Ascending aorta (tissue), 2 donors: ENCODE measurements at places on chromosomes 1 and 21. TPM values are rescaled to one million over a fixed set of nuclear protein-coding genes. Genes with fewer than 3 reads are reported as not detected.

DNA sequence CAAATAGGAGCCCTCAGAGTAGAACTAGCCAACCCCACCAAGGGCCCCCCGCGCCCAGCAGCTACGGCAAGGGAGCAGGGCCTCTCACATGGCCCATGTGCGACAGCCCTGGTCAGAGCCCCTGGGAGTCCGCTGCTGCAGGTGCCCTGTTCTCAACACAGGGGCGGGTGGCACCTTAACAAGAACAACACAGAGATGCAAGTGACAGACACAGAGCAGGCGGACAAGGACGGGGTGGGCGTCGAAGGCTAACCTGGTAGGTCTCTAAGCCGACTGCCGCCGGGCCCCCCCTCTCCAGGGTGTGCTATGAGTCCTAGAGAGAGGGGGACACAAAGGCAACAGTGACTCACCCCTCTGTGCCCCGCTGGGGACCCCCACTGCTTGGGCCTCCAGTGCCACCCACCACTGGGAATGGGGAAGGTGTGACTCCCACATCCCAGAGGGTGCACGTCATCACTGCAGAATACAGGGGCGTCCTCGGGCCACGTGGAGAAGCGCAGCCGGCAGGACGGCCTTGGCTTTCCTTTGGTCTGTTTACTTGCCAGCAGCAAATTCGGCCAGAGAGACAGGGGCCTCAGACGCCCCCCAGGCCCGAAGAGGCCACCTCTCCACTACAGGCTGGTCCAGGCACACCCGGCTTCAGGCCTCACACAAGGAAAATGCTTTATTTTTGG, 44.8 kb downstream of the PRDM15 start:
- no peaks in the 10 kb centered on the region for H3K27me3 ChIP-seq
- no peaks in the 10 kb centered on the region for H3K4me1 ChIP-seq
- no peak overlapping the region for H3K4me3 ChIP-seq
- peaks cover 26% of the 10 kb centered on the region for H3K36me3 ChIP-seq
- no peak overlapping the region for H3K27ac ChIP-seq

DNA sequence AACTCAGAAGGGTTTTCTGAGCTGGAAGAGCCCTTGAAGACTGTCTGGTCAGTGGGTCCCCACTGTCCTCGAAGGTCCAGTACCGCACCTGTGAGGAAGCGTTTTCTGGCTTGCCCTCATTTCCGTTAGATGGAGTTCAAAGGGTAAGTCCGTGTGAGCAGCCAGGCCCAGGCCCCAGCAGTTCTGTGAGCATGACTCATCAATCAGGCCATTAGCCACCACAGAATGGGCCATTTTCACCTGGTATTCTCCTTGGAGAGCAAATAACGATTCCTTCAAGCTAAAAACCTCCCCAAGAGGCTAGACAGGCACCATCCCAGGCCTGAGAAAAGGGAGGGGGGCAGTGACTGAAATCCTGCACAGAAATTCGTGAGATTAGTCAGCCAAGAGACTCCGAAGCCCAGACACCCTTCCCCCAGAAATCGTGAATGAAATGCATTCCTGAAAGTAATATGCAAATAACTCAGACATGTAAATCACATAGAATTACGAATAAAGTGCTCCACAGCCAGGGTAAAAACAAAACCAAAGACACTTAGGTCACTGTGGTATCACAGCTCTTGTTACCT, 66.0 kb downstream of the BCAR3 start:
- H3K27me3 ChIP-seq = no peaks in the 10 kb centered on the region
- peaks cover 19% of the 10 kb centered on the region for H3K4me1 ChIP-seq
- H3K4me3 ChIP-seq = no peak overlapping the region
- no peaks in the 10 kb centered on the region for H3K36me3 ChIP-seq
- DNase-seq = no peak
- H3K27ac ChIP-seq = peak overlapping the region; percentile 83

- no peak overlapping the region for H3K4me3 ChIP-seq
- no peak for DNase-seq
- no peaks in the 10 kb centered on the region for H3K27me3 ChIP-seq
- H3K36me3 ChIP-seq = no peaks in the 10 kb centered on the region
- no peaks in the 10 kb centered on the region for H3K4me1 ChIP-seq
These were observed 16.7 kb downstream of the PKP1 start for GRCh38 chr1:201299968-201300367.

GRCh38 chr1:77126307-77126706, 92.9 kb downstream of the PIGK start:
- DNase-seq = no peak
- H3K4me3 ChIP-seq = no peak overlapping the region
- H3K27ac ChIP-seq = no peak overlapping the region
- H3K4me1 ChIP-seq = no peaks in the 10 kb centered on the region
- no peaks in the 10 kb centered on the region for H3K36me3 ChIP-seq
- no peaks in the 10 kb centered on the region for H3K27me3 ChIP-seq

DNA sequence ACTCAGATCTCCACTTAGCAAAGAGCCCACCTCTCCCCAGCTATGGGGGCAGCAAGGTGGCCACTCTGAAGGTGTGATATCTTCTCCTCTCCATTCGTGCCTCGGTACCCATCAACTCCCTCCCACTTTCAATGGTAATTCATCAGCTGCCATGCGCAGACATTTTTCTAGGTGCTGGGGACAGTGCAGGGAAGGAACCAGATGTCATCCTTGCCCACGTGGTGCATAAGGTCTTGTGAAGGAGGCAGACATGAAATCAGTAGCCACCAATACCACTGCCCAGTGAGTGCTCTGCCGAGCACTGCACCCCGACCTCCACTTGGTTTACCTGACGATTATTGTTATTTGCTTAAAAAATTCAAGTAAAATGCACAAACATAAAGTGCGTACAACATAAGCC, 76.3 kb upstream of the CSF3R start:
- no peaks in the 10 kb centered on the region for H3K27me3 ChIP-seq
- H3K27ac ChIP-seq = no peak overlapping the region
- no peak overlapping the region for H3K4me3 ChIP-seq
- no peak for DNase-seq

- H3K4me1 ChIP-seq = no peaks in the 10 kb centered on the region
- H3K27ac ChIP-seq = no peak overlapping the region
- no peaks in the 10 kb centered on the region for H3K36me3 ChIP-seq
- H3K27me3 ChIP-seq = no peaks in the 10 kb centered on the region
- DNase-seq = no peak
These were observed 19.0 kb upstream of the POGZ start for GRCh38 chr1:151478140-151478812.

DNA sequence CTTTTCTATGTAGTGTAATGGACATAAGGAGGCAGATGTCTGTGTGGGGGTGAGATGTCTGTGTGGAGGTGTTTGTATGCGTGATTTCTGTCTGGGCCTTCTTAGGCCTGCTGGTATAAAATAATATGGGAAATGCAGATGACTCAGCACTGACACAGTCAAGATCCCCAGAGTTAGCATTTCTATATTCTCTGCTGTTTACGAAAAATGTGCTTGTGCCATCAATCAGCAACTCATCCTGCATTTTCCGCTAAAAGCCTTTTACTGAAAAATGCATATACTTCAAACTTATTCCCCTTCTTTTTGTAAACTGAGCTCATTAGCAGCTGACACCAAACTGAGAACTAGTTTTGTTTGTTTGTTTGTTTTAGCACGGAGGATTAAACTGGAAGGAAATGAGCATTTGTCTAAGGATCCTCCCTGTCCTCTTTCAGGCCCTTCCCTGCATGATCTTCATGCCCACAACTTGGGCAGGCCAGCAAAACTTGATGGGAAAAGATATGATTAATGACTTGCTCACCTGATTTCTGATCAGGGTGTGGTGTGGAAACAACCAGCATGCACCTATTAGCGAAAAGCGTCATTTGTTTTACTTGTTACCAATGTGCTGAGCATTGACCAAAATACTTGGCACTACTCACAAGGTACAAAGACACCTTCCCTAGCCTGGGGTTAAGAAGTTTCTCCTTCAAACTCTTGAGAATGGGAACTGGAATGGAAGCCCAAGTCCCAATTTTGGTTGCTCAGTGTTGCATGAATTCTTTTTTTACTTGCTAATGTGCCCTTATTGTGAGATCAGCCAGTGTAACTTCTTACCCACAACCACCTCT, 77.4 kb downstream of the NDUFS5 start:
- peak overlapping the region; percentile 95 for H3K27ac ChIP-seq
- peaks cover 20% of the 10 kb centered on the region for H3K4me1 ChIP-seq
- DNase-seq = no peak

DNA sequence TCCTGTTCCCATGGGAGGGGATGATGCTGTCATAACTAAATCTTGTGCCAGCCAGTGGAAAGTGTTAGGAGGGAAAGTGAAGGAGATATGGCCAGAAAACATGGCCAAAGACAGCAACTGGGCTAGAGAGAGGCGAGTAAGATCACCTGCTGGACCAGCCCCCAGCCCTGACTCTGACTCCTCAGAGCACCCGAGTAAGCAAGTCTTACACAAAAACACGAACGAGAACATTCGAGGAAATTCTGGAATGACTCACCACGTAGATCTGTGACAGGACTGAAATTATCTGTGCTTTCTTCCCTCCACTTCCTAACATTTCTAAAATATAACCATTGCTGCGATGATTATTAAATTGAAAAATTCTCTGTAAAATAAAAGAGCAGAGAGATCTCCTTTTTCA, 9.2 kb downstream of the ZNF496 start:
- no peaks in the 10 kb centered on the region for H3K4me1 ChIP-seq
- no peaks in the 10 kb centered on the region for H3K27me3 ChIP-seq
- DNase-seq = no peak

DNA sequence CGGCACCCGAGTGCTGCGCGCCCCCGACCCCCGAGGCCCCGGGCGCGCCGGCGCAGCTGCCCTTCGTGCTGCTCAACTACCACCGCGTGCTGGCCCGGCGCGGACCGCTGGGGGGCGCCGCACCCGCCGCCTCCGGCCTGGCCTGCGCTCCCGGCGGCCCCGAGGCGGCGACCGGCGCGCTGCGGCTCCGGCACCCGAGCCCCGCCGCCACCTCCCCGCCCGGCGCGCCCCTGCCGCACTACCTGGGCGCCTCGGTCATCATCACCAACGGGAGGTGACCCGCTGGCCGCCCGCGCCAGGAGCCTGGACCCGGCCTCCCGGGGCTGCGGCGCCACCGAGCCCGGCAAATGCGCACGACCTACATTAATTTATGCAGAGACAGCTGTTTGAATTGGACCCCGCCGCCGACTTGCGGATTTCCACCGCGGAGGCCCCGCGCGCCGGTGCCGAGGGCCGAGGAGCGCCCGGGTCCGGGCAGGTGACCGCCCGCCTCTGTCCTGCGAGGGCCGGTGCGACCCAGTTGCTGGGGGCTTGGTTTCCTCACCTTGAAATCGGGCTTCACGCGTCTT, 49.0 kb downstream of the SIM2 start:
- no peak for DNase-seq
- no peaks in the 10 kb centered on the region for H3K4me1 ChIP-seq
- H3K4me3 ChIP-seq = peak overlapping the region; percentile 61
- no peak overlapping the region for H3K27ac ChIP-seq
- H3K27me3 ChIP-seq = no peaks in the 10 kb centered on the region

DNA sequence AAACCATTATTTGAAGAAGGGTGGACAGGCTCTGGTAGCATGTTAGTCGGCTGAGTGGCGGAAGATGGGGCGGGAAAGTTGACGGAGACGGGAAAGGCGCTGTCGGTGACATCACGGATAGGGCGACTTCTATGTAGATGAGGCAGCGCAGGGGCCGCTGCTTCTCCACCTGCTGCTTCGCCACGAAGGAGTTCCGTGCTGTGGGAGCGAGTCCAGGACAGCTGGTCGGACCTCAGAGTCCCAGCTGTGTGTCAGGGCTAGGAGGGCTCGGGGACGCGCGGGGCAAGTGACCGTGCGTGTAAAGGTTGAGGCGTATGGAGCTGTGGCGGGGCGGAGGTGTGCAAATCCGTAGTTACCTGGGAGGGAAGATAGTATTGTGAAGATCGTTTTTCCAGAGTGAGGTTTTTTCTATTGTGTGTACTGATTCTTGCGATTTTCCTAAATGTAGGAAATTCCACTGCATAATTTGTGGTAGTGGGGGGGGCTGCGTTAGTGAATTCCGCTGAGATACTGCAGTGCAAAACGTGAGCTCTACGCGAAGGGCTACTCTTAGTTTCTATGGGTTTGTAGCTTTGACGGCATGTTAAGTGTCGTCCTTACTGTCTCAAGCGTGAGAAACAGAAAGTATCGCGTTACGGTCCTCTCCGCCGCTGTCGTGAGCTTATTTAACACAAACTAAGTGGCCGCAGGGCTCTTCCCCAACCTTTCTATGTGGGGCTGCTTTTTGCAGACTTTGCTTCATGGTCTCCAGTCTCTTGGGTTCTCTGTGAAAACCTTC, 111.2 kb upstream of the NBPF11 start:
- peak overlapping the region; percentile 49 for H3K4me3 ChIP-seq
- no peaks in the 10 kb centered on the region for H3K36me3 ChIP-seq
- H3K27me3 ChIP-seq = no peaks in the 10 kb centered on the region
- H3K27ac ChIP-seq = no peak overlapping the region
- no peak for DNase-seq

- DNase-seq = peak; percentile 45
- H3K27ac ChIP-seq = no peak overlapping the region
- H3K27me3 ChIP-seq = no peaks in the 10 kb centered on the region
- no peak overlapping the region for H3K4me3 ChIP-seq
- no peaks in the 10 kb centered on the region for H3K4me1 ChIP-seq
- no peaks in the 10 kb centered on the region for H3K36me3 ChIP-seq
These were observed 160.5 kb downstream of the FOXD2 start for GRCh38 chr1:47598357-47598756.

GRCh38 chr1:204278251-204278650, 64.5 kb upstream of the GOLT1A start:
- H3K36me3 ChIP-seq = no peaks in the 10 kb centered on the region
- no peak overlapping the region for H3K4me3 ChIP-seq
- no peaks in the 10 kb centered on the region for H3K4me1 ChIP-seq
- H3K27ac ChIP-seq = no peak overlapping the region
- no peaks in the 10 kb centered on the region for H3K27me3 ChIP-seq

- H3K36me3 ChIP-seq = peaks cover 3% of the 10 kb centered on the region
- no peak overlapping the region for H3K4me3 ChIP-seq
- H3K27ac ChIP-seq = peak overlapping the region; percentile 90
- H3K4me1 ChIP-seq = peaks cover 75% of the 10 kb centered on the region
These were observed 1.2 kb downstream of the S100A3 start for GRCh38 chr1:153547560-153548551.

GRCh38 chr1:215749414-215749813, 182.3 kb downstream of the KCTD3 start:
- H3K4me1 ChIP-seq = no peaks in the 10 kb centered on the region
- no peak for DNase-seq
- H3K36me3 ChIP-seq = no peaks in the 10 kb centered on the region
- no peaks in the 10 kb centered on the region for H3K27me3 ChIP-seq
- no peak overlapping the region for H3K4me3 ChIP-seq
- no peak overlapping the region for H3K27ac ChIP-seq

DNA sequence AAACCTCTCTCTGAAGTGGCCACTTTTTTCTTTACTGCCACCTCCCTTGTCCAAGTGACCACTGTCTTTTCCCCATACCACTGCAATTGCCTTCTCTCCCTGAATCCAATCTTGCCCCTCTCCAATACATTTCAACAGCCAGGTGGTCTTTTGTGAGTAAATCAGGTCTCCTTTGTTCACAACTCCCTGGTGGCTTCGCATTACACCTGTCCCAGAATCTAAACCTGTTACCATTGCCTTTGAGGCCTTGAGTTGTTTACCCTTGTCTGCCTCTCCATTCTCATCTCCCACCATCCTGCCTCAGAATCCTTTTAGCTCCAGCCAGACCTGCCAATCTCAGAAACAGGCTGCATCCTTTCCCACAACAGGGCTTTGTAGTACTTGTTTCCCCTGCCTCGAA, 21.8 kb upstream of the DYNLT5 start:
- no peak overlapping the region for H3K4me3 ChIP-seq
- H3K27me3 ChIP-seq = no peaks in the 10 kb centered on the region
- DNase-seq = no peak
- H3K4me1 ChIP-seq = no peaks in the 10 kb centered on the region

Gene IVL
- not detected for total RNA-seq

Gene ABCA4
- not detected for total RNA-seq

Gene RAB29
- 18.0 TPM for total RNA-seq

Gene PRMT6
- 8.1 TPM for total RNA-seq

Gene RAD54L
- total RNA-seq = not detected

Gene LMX1A
- total RNA-seq = 1.7 TPM

Gene TXNIP
- total RNA-seq = 877 TPM

Gene SYCP1
- total RNA-seq = not detected

Gene ZBTB7B
- total RNA-seq = 83.1 TPM
